Cortex of kidney (tissue), 1 donor: ENCODE measurements at places on chromosomes 16 and 17.

DNA sequence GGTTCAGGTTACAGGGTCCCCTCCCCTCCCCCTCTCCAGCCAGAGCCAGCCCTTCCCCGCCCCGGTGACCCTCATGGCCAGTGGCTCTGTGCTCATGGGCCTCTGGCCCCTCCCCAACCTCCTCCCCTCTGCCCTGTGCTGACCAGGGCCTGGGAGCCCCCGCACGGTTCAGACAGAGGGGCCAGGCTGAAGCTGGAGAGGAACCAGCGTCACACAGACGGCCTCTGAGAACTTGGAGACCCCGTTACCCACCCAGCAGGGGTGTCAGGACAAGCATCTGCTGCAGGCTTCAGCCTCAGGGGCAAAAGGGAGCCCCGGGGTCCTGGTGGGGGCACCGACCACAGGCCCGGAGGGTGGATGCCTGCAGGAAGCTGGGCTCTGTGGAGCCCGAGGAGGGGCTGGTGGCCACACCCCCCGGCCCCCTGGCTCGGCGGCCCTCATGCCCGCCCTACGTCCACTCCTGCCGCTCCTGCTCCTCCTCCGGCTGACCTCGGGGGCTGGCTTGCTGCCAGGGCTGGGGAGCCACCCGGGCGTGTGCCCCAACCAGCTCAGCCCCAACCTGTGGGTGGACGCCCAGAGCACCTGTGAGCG lies at the start of gene WFIKKN1:
Gene WFIKKN1 (plus strand): TSS at position 171 of the 591 bp plus-strand sequence. CDS start 269 bp downstream, at position 440.
- DNase-seq = no peak

DNA sequence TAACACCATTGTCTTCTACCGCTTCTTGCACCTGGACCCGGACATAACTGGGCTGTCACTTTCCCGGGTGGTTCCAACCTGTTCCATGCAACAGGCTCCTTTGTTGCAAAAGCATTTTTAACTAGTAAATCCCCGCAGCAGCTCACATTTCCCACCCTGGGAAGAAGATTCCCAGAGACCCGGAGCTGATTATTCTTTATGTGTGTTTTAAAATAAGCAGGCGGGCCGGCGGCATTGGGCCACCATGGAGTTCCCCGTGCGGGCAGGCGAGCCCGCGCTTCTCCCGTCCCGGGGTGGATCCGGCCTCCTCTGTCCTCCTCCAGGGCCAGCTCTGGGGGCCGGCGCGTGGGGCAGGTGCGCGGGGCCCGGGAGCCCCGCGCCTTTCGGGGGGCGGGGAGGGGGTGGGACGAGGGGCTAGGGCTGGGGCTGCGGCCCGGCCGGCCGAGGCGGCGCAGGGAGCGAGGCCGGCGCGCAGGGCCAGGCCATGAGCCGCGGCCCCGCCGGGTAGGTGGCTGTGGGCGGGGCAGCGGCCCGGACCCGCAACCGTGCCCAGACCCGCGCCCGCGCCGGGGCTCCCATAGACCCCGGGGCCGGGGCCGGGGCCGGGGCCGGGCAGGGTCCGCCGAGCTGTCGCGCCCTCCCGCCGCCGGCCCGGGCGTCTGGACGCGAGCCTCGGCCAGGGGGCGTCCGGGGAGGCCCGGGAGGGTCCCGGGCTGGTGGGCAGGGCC lies 1.7 kb downstream of the CRAMP1 start:
- DNase-seq = no peak

GRCh38 chr16:86993426-86994110 lies 323.6 kb downstream of the C16orf95 start:
- DNase-seq = no peak

DNA sequence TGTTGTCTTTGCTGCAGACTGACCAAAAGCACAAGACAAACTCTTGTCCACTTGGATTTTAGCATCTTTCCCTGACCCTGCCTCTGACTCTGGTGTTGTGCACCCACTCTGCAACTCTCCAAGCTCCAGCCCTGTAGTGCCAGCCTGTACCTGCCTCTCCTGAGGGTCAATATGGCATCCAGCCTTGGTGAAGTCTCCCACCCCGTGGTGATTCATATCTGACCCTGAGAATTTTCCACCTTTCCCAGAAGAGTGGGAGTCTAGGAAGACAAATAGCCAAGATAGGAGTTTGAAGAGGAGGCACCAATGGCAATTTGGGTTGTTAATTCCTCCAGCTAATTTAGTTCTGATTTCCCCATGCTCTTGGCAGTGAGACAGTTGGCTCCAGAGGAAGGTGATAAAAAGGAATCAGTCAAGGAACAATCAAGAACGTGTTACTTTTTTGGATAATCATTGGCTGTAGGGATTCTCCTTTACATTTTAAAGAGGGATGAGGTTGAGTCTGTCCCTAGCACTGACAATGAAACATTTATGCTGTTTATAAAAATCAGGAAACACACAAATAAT lies 416.0 kb downstream of the MAF start:
- DNase-seq = no peak

DNA sequence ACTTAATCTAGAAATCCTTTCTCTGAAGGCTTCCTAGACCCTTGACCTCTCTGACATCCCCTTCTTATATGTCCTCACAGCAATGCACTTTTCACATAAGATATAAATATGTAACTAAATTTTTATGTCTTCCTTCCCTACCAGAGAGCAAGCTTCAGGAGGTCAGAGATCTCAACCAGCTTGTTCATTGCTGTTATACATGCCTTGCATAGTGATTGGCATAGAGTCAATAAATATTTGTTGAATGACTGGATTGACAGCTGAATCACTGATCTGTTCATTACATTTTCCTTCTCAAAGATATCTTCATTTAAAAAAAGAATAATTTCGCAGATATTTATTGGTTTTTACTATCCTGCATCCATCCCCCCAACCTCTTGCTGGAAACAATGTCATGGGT lies 29.5 kb downstream of the HYDIN start:
- DNase-seq = no peak

DNA sequence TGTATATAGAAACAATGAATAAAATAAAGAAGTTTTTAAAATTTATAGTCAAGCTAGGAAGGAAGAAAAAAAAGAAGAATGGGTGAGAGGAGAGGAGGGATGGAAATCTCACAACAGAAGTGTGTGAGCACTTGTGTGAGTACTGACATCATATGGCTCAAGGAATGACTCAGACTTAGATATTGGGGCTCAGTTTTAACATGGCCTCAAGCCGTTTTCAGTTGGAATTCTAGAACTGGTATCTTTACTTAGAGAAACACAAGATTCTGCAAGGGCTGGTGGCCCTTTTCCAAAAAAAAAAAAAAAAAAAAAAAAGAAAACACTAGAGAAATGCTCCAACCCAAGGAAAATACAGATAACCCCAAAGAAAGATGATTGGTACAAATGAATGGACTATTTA lies 55.1 kb downstream of the STXBP4 start:
- DNase-seq = no peak

- DNase-seq = no peak
These were observed 69.8 kb downstream of the PRKCA start for GRCh38 chr17:66372182-66372581.

DNA sequence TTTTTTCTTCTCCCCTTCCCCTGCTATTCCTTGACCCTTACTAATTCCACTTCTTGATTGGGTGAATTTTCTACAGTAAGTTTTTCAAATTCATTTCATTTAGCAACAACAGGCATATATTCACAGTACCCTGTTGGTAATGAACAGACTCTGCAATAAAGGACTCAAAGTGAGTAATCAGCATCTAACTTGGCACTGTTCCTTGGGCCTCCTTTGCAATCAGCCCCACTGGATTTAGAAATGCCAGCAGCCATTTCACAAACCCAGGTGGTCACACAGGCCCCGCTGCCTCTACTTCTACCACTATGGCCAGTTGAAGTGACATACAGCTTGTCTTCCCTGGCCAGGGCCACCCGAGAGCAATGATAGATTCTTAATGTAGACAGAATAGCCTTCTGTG lies 113.8 kb downstream of the CYB561 start:
- DNase-seq = no peak

DNA sequence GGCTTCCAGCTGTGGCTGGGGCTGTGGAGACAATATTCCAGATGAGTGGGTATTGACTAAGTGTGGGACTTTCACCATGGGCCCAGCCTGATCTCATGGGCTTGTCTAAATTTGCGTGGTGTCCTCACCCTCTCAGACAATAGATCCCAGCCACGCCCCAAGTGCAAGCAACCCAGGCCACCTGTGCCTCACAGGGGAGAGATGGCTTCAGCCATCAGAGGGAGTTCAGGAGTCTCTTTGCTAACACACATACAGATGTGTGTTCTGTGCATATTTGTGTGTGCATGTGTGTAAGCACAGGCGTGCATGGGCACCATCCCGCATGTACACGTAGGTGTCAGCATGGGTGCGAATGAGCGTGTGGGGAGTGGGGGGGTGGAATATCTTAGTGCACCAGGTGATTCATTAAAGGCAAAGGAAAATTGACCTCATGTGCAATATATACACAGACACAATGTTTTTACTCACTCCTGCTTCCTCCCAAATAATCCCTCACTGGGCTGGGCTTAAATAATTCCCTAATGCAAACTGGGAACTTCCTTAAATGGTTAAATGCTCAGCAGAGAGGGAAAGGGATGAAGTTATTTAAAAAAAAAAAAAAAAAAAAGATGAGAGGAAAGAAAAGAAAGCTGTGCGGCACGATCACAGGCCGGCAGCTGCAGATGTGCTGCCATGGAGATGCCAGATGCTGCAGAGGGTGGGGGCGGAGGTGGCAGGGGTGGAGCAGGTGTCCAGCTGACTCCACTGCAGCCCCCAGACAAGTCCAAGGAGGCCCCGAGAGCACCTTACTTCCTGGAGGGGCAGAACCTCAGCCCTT lies 24.0 kb upstream of the CDC42EP4 start:
- DNase-seq = no peak

- DNase-seq = no peak
These were observed 2.1 kb upstream of the IRX5 start for GRCh38 chr16:54928411-54929089.

- no peak for DNase-seq
These were observed 563 bp upstream of the ZKSCAN2 start for GRCh38 chr16:25257956-25258860.

DNA sequence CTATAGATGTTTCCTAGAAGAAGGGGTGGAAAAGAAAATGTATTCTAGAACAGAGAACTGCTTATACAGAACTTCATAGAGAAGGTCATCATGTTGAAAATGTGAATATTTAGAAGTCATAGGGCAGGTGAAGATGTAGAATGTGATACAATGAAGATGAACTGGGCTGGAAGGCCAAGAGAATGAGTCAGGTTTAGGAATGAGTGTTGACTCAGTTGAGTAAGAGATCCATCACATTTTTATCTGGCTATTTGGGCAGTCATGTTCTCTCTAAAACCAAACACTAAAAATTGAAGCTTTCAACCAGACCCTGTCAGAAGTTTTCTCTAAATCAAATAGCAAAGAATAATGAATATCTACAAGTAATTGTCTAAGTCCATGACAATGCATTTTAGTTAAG lies 660.5 kb downstream of the KCNJ2 start:
- no peak for DNase-seq

- DNase-seq = no peak
These were observed 24.1 kb downstream of the BAHCC1 start for GRCh38 chr17:81419319-81419885.

DNA sequence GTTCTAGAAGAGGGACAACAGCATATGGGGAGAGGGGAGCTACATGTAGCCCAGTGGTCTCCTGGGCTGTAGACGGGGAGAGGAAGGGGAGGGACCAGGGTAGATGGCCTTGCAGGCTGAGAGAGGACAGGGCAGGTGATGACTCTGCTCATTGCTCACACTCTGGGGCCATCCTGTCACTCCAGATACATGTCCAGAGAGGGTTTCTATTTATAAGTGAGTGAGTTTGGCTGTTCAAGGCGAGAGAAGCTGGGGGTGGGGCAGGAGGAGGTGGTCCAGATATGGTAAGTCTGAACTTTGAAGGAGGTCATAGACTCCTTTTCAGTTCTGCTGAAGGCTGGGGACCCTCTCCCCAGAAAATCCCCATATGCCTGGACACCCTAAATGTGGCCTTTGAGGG lies 22.2 kb downstream of the CACNA1G start:
- DNase-seq = no peak

DNA sequence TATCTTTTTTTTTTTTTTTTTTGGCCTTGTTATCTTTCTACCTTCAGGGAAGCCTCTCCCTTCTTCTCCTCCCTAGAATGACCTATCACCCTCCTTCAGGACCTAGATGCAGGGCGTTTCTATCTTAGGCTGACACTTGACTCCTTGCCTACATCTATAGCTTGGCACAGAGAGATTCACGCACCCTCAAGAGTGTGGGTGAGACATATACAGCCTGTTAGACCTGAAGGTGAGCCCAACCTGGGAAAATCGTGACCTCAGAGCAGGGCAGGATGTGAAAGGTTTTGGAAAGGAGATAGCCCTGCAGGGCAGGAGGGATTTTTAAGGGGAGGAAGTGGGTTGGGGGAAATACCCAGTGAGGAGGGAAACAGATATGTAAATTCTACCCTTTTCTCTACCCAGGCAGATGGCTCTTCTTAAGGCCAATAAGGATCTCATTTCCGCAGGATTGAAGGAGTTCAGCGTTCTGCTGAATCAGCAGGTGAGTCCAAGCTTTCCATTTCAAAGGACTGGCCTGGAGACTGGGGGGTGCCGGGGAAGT lies at the start of gene AHSP:
Gene AHSP (plus strand): TSS at position 167 of the 541 bp plus-strand sequence. CDS start 240 bp downstream, at position 407.
- no peak for DNase-seq

DNA sequence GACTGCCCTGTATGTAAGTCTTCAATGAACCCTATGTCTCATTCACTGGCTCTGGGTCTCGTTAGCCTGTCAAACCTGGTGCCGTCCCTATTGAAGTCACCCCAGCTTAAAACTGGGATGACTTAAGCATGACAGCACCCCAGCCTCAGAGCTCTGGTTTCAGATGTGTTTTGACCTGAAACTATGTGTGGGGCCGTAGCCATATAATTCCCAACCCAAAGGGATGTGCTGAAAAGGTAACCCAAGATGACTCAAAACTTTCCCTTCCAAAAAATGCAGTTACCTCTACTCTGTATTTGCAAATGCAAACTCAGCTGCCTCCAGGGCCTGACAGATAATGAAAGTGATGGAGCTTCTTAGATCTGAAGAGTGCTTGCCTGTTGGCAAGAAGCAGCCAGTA lies 478.3 kb upstream of the ERCC4 start:
- DNase-seq = no peak

DNA sequence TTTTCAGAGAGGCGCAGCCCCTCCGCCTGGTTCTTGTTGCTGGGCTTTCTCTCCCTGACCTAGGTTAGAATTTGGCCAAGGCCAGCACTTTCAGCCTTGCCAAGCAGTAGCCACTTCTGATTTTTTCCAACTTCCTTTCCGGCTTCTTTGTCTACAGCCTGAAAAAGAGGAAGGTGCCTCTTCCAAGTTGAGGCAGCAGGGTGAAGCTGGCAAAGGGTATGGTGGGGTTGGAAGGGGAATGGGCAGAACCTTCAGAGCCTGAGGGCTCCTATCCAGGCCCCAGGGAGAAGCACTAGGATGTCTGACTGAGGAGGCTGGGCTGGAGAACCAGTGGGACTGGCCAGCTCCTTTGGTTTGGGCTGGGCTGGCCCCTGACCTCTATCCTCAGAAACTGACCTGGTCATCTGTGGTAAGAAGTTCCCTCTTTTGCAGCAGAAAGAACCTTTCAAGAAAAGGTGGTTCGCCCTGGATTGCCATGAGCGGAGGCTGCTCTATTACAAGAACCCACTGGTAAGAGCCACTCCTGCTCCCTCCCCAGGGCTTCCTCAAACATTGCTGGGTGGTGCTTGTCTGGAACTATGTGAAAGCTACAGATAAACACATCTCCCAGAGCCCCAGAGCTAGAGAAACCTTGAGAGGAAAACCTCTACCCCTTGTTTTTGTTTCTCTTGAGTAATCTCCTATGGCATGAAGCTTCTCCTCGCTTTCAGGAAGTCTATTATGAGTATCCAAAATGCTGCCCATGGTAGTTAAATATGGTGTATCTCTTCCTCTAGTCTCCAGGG lies 16.6 kb upstream of the RNF135 start:
- no peak for DNase-seq

GRCh38 chr17:43769859-43770258 lies 8.9 kb downstream of the DUSP3 start:
- DNase-seq = no peak
